AG08396 (cell line): ENCODE measurements at places on chromosomes 7 and 10.

DNA sequence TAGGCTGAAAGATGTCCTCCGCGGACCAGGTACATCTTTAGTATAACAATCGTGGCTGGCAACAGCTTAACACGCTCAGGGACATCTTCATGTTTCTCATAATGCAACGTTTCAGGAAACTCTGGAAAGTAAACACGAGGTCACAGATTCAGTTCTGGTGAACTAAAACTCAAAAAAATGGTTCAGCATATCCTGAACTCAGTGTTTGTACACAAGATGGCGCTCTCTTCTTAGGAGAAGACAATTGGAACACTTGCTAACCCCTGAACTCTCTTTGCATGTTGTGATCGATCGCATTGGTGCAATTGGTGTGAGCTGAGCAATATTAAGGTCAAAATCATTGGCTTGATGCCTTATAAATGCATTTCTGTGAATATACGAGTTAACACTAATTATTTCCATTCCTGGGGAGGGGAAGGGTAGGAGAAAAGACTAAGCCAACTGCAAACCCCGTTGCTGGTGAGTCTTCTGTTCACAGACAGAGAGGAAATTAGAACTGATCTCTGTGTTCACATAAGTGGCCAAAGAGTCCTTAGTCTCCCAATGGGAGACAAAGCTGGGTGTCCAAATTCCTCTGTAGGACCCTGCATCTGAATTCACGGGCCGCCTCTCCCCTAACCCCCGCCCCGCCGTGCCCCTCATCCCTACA lies 52.6 kb upstream of the FAM180A start:
- DNase-seq: peak; percentile 64

DNA sequence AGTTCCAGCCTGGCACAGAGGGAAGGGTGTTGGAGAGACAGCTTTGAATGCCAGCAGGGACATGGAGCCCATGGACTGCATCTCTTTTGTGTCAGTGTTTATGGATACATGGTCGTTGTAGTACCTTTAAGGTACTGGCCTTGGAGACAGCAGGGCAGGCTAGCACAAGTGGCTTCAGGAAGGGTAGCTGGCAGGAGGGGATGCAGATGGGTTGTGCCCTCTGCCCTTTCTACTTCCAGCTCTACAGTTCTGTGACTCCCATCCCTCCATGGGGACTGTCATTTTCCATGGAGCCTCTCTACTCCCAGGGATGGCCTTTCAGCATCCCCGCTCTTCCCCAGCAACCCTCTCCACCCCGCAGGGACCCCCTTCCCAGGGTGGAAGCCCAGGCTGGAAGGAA lies 25.1 kb downstream of the POLL start:
- no peak for DNase-seq

DNA sequence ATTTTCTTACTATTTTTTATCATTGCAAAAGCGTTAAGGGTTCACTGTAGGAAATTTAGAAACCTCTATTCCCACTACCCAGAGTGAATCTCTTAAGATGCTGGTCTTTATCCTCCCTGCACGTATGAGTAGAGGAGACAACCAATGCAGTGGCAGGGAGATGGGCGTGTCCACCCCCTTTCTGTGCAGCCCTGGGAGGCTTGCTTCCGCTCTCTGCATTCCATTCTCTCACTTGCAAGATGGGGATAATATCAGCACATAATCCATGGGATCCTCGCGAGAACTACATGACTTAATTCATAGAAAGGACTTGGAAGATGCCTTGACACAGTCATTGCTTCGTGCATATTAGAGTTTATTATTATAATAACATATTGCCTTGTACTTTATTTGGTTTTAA lies 196.2 kb downstream of the KLF6 start:
- no peak for DNase-seq

DNA sequence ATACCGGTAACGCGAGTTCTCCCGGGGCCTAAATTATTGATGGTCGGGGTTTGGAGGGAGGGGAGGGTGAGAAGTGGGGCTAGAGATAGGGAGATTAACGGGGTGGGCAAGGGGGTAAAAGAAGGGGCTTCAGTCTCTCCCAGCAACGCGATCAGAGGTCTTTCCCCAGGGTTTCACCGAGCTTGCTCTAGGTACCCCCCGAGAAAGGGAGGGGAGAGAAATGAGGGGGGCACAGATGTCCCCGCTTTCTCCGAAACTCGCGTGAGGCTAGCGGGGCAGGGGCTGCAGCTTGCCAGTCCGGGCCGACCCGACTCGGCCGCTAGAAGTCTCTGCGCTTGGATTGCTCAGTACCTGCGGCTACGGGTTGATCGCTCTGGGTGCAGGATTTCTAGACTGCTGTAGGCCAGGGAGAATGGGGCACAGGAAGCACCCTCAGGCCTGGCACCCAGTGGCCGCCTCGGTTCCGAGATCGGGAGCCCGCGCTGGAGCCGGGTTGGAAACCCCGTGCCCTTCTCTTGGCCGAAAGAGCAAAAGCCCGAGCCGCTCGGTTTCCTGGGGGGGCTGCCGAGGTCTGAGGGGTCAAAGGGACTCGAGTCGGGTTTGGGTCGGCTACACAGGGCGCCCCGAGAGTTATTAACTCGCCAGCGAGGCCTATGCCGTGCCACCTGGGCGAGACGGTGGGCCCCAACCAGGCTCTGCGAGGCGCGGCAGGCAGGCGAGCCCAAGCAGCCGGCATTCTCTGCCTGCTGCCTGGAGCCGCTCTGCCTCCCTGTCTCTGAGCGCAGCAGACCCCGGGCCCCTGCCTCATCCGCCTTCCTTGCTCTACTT lies 3.1 kb downstream of the PAX2 start:
- peak; percentile 13 for DNase-seq

DNA sequence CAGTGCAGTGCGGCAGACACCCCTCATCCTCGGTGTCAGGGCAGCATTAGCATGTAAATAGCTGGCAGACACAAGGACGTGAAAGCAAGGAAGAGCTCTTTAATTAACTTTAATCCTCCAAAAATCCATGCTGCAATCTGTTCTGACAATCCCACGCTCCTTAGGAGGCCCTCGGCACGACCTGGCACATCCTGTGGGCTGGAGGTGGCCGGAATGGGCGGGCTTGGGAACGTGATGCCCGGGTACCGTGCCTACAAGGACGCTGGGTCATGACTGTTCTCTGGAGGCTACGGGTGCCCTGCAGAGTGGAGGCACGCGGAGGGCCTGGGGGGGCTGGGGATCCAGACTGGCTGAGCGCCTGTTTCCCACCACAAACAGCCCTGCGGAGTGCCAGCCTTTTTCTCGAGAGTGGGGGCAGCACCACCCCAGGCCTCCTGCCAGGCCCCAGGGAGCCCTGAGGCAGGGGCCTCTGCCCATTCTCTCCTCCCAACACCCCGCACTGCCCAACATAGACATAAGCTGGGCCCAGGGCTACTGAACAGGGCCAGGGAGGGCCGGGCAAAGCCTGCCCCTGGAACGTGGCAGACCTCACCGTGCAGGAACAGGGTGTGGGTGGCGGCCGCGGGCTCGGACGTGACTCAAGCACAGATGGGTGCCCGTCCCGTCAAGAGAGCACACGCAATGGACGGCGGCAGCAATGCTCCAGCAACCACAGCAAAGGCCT lies 189.3 kb downstream of the MAD1L1 start:
- DNase-seq: no peak
